BJ (cell line): ENCODE measurements at places on chromosomes 3 and 15.
A peak's percentile ranks its signal among the peaks of the same experiment; 100 is the strongest.

DNA sequence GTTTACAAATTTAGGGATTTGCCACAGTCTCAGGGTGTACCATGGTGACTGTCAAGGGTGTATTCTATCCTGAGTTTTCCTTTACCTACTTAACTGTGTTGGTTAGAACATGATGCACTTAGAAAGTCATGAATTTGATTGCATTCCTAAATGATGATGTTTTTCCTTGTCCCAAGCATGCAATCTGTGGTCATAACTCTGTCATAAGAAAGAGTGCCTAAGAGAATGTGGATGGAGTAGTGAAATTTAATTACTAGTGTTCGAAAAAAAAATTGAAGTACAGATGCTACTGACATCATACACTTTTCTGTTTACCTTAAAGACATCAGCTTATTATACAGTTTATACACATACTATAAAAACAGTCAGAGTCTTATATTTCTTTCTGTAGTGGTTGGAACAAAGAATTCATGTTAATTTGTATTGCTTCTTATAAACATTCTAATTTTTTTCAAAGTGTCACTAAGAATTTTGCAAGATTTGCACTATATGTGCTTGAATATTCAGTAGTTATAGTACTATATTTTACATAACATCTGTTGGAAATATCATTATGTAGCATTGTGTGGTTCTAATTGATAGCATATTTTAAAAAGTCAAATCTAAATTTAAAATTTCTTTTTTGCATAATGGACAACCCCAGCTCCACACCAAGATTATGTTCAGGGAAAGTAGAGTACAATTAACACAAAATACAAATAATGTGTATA is 231.3 kb upstream of the KCNMB2 start:
- peak; percentile 73 for DNase-seq

- DNase-seq, result no peak
Observed at GRCh38 chr3:54511766-54512365, 389.5 kb downstream of the CACNA2D3 start.

DNA sequence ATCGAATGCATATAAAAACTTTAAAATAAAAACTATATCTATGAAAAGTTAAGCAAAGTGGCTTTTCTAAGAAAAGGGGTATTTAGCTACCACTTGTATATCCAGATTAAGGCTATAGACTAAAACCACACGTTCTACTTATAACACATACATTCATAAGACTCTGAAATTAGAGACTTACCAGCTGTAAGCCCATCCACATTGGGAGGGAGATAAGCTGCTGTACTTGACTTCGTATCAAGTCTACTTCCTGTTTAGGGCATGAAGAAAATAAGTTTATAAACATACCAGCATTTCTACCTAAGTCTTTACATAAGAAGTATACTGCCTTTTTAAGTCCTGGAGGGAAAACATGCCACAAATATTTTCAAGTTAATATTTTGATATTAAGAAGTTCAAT is 27.7 kb downstream of the AQR start:
- DNase-seq, result no peak

GRCh38 chr3:109927161-109927560 is 589.8 kb upstream of the DPPA4 start:
- DNase-seq, result peak; percentile 85

- no peak for DNase-seq
Observed at GRCh38 chr15:68571582-68571981, 7.2 kb upstream of the CORO2B start.

DNA sequence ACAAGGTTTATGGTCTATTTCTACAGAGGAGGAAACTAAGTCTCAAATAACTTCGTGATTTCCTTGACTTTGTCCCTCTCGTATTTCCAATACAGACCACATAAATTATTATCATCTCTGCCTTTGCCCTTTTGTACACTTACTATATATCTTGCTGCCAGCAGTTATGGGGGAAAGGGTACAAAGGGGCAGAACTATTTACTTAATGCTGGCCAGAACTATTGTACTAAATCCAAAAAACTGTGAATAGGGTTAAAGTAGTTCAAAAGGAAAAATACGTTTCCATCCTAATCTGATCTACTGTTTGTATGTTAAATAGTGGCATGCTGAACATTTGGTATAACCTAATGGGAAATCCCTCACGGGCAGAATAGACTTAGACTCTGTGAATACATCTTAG is 537.3 kb upstream of the SEMA6D start:
- no peak for DNase-seq

DNA sequence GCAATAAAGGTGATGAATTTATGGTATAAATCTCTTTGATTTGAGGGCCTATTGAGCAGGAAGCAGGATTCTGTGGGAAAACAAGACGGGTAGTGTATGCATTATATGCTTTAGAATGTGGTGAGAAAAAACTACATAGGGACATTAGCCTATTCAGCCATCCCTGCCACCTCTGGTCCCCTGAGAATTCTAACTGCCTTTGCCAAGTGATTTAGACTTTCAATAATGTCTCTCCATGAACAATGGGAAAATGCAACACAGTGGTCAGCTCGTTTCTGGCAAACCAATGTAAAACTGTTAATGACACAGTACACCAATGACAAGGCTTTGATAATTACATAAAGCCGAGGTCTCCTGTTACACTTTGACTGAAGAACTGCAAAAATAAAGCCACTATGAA is 314.7 kb upstream of the CNTN4 start:
- no peak for DNase-seq

GRCh38 chr3:156939315-156939714 is 113.2 kb downstream of the LEKR1 start:
- no peak for DNase-seq

GRCh38 chr3:50167069-50167840 is 12.1 kb downstream of the SEMA3F start:
- no peak for DNase-seq

DNA sequence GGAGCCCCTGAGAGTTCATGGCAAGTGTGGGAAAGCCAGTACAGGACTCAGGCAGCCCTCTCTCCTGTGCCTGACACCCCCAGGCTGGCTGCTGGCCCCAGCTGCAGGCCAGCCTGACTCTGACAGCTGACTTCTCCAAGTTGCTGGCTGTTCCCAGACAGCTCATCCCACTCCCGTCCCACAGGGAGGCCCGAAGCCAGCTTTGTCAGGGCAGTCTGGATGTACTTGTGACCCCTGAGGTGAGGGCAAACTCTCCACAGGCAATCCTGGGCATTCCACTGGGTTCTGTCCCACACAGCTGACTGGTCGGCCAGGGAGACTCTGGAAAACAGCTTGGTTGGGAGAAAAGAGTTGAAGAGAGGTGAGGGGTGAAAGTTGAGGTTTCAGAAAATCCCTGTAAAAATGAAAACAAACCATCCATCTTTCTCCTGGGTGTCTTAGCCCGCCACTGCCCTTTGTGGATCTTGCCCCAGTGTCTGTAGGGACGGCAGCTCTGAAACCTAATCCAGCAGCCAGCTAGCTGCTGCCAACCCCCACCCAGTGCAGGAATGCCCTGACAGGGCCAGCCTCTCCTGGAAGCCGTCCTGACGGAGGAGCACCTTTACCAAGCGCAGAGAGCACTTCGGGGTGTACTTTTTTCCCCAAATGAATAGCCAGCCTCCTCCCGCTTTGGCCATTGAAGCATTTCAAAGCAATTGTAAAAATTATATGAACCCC is 87.9 kb downstream of the DNAJB8 start:
- no peak for DNase-seq

- DNase-seq, result no peak
Observed at GRCh38 chr15:67030036-67030762, 35.2 kb upstream of the SMAD3 start.

GRCh38 chr15:42070279-42070975 is 23.9 kb downstream of the PLA2G4D start:
- no peak for DNase-seq

- no peak for DNase-seq
Observed at GRCh38 chr3:54222316-54222715, 100.0 kb downstream of the CACNA2D3 start.

DNA sequence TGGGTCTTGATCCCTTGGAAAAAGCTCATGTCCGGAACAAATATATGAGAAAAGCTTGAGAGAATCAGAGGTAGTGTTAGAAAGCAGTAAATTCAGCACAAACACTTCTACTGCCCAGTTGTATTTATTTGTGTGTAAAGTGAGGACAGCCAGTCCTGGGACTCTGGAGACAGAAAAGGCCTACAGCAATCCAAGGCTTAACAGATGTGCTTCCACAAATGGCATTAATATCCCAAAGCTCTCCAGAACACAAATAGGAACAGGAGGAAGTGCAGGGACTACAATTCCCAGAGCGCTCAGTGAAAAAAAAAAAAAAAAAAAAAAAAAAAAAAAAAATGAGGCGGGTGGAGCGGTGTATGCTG is 390 bp upstream of the AP2M1 start:
- DNase-seq, result no peak

GRCh38 chr3:141561426-141562034 is 74.7 kb downstream of the RASA2 start:
- peak; percentile 33 for DNase-seq

GRCh38 chr3:195119461-195120266 is 151.3 kb downstream of the XXYLT1 start:
- DNase-seq, result peak; percentile 67

- DNase-seq, result no peak
Observed at GRCh38 chr3:118348169-118348557, 686.5 kb downstream of the IGSF11 start.

DNA sequence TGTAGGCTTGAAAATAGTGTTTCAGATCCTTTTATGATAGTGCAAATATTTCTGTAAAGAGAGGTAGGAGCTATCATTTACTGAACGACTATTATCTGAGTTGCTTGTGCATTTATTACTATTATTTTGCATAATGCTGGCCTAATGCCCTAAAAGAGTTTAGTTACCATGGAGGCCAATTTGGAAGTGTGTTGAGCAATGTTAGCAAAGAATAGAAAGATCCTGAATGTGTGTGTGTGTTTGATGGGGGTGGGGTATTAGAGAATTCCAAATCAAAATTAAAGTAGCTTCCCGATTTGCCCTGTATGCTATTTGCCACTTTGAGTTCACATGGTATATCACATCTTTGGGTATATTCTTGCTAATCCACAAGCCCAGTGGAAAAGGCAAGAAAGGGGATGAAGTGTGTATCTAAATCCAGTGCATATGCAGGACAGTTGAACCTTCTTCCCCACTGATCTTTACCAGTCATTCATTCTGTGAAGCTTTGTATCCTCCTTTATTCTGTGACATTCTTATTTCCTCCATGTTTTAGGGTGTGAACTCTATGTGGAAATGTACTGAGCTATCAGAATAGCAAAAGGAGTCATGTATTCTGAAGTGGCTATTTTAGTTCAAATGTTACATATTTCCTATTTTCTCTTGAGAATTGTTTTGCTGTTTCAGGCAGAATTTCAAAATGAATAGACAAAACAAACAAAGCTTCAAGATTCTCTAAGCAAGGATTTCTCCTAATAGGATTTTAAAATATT is 45.7 kb upstream of the PLSCR5 start:
- no peak for DNase-seq

- DNase-seq, result no peak
Observed at GRCh38 chr15:91224755-91225380, 124.8 kb downstream of the SV2B start.

DNA sequence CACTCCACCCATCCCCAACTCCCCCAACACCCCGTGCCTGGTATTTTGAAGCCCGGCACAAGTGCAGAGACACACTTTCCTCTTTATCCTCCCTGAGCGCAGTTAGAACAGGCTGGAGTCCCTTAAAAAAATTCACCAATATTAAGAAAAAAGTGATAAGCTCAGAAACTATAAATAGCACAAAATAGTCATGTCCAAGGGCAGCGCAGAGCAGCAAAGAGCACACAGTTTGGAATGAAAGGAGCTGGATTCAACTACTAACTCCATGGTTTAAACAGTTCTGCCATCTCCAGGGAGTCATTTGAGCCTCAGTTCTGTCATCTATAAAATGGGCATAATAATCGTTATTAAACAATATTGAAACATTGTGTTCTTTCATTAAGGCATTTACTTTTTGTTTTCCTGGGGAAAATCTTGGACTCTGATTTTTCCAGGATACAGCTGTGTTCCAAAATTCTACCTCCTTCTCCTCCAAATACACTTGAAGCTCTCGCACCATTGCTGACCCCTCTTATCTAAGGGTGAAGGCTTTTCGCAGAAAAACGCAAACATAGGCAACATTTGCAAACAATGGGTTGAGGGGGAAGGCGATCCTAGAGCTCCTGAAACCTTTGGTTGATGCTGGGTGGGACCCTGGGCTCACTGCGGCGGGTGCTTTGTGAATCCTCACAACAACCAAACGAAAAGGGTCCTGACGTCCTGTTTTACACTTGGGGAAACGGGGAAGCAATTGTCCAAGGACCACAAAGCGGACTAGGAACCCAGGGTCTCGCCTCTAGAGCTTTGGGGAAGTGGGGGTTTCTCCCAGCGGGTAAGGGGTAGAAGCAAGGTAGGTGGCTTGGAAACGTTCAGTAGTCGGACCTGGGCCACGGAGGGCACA is 41.8 kb downstream of the EPHB3 start:
- no peak for DNase-seq

DNA sequence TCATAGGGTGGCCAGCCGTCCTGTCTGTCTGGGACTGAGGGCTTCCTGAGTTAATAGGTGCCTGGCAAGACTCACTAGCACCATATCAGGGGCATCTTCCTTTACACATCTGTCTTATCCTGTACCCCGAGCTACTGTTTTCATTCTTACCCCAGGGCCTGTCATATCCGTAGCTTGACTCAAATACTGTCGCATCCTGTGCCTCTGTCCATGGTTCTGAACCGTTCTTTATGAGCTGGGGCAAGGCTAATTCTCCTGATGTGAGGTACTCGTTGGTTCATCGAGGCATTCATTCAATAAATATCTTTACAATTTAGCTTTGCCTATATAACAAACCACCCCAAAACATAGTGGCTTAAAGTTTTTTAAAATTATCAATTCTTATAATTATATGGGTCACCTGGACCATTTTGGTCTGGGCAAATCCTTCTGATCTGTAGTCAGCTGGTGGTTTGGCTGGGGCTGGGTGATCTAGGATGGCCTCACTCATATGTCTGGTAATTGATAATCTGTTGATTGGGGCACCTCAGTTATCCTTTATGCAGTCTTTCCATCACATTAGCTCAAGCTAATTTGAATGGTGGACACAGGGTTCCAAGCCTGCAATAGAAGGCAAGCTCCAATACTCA is 121.2 kb downstream of the TLE3 start:
- DNase-seq, result no peak

DNA sequence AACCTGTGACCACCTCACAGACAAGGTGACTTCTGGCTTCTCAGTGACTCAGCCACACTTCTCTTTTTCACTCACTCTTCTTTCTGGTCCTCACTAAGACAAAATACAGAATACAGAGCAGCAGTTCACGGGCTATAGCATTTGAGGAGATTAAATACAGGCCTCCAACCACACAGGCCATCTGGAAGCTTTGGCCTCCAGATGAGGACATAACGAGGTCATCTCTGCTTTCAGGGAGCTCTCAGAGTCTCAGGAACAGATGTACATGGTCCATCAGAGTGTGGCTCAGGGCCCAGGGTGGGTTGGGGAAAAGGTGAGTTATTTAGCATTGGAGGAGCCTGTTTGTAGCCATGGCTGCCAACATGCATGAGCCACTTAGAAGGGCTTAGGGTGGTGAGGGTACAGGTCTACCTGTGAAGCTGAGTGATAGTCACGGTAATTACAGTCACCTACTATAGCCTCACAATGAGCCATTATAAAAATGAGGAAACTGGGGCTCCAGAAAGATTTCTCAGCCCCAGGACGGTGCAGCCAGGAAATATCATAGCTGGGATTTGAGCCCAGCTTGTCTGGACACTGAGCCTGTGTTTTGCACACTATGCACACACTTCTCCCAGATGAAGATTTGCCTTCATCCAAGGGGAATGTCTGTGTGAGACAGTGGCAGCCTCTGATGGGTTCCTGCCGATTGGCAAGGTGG is 159.8 kb upstream of the CTDSPL start:
- DNase-seq, result no peak
